ENCODE measurements at places on chromosomes 12 and 14. TPM values are rescaled to one million over a fixed set of nuclear protein-coding genes. Genes with fewer than 3 reads are reported as not detected.

GRCh38 chr14:94355191-94355794 is 32.2 kb upstream of the SERPINA6 start:
- H3K4me3 ChIP-seq, result no peak overlapping the region
- H3K4me1 ChIP-seq, result no peaks in the 10 kb centered on the region
- H3K27me3 ChIP-seq, result peaks cover 32% of the 10 kb centered on the region
- H3K36me3 ChIP-seq, result no peaks in the 10 kb centered on the region

DNA sequence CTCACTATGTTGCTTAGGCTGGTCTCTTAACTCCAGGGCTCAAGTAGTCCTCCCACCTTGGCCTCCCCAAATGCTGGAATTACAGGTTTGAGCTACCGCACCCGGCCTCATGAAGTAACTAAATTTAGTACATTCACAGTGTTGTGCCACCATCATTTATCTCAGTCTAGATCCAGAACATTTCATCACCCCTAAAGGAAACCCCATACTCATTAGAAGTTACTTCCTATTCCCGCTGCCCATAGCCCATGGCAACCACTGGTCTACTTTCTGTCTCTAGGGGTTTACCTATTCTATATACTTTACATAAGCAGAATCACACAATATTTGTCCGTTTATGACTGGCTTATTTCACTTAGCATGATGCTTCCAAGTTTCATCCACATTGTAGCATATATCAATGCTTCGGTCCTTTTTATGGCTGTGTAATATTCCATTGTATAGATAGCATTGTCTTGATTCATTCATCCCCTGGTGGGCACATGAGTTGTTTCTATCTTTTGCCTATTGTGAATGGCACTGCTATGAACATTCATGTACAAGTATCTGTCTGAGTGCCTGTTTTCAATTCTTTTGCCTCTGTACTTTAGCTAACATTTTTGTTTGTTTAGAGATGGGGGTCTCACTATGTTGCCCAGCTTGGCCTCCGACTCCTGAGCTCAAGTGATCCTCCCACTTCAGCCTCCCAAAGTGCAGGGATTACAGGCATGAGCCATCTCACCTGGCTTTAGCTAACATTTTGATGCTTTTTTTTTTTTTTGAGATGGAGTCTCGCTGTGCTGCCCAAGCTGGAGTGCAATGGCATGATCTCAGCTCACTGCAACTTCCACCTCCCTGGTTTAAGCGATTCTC is 10.2 kb upstream of the SH2B3 start:
- H3K36me3 ChIP-seq, result no peaks in the 10 kb centered on the region
- no peak overlapping the region for H3K4me3 ChIP-seq
- no peak for DNase-seq
- H3K27me3 ChIP-seq, result peaks cover 6% of the 10 kb centered on the region
- no peak overlapping the region for H3K27ac ChIP-seq

- no peak for DNase-seq
- H3K4me3 ChIP-seq, result no peak overlapping the region
- no peaks in the 10 kb centered on the region for H3K36me3 ChIP-seq
- no peaks in the 10 kb centered on the region for H3K4me1 ChIP-seq
- H3K27me3 ChIP-seq, result peaks cover 13% of the 10 kb centered on the region
- H3K27ac ChIP-seq, result no peak overlapping the region
These were observed 63.9 kb downstream of the MYRFL start for GRCh38 chr12:69888901-69889300.

DNA sequence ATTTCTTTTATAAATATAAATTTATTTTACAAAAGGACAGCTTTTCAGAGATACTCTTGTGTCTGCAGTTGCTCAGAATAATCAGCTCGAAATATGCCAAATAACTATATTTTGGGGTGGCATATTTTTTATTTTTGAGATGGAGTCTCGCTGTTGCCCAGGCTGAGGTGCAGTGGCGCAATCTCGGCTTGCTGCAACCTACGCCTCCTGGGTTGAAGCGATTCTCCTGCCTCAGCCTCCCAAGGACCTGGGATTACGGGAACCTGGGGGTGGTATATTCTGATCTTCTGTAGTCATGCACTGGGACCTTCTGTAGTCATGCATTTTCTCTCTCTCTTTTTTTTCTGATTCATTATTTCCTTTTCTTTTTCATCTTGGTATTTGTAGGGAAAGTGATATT is 135.0 kb upstream of the AMIGO2 start:
- DNase-seq, result no peak
- peak overlapping the region; percentile 92 for H3K27ac ChIP-seq
- peaks cover 1% of the 10 kb centered on the region for H3K27me3 ChIP-seq
- peaks cover 37% of the 10 kb centered on the region for H3K4me1 ChIP-seq
- H3K36me3 ChIP-seq, result peaks cover 64% of the 10 kb centered on the region

DNA sequence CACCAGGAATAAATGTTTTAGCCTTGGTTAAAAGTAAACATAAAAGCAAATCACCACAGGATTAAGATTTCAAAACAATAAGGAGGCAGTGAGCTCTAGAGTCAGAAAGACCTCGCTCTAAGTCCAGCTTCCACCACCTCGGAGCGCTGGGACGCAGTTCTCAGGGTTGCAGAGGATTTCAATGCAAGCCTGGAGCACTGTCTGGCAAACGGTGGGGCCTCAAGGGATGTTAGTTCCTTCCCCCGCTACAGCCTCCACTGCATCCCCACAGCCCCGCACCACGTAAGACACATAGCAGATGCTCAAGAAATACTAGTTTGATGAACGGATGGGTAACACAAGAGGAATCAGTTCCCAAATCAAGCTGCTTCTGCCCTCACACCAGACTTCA is 39.3 kb upstream of the TMCC3 start:
- no peak overlapping the region for H3K4me3 ChIP-seq
- H3K4me1 ChIP-seq, result peaks cover 2% of the 10 kb centered on the region
- no peaks in the 10 kb centered on the region for H3K36me3 ChIP-seq
- DNase-seq, result no peak

DNA sequence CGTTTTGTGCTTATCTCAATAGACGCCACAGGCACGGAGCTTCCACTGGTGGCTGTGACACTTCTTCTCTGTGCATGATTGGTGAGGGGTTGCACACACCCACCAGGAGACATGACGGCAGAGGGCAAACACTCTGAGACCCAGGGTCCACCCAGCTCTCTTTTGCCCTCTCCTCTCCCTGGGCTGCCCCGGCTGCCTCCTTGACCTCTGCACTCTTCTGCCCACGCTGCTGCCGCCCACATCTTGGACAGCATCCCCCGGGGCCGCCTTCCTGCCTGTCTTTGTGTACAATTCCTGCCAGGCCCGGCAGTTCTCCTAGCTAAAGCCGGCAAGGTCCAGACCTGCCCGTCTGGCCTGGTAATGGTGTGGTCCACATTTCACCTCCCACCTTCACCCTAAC is 44.7 kb downstream of the DPF3 start:
- no peak overlapping the region for H3K4me3 ChIP-seq
- peaks cover 8% of the 10 kb centered on the region for H3K27me3 ChIP-seq
- peaks cover 1% of the 10 kb centered on the region for H3K36me3 ChIP-seq
- DNase-seq, result no peak
- H3K4me1 ChIP-seq, result peaks cover 5% of the 10 kb centered on the region

Gene SERPINA5
- not detected for total RNA-seq

Gene IKZF4
- 14.9 TPM for total RNA-seq

Gene RD3L
- not detected for total RNA-seq
